ENCODE measurements at places on chromosomes 3 and 15. TPM values are rescaled to one million over a fixed set of nuclear protein-coding genes. Genes with fewer than 3 reads are reported as not detected.

DNA sequence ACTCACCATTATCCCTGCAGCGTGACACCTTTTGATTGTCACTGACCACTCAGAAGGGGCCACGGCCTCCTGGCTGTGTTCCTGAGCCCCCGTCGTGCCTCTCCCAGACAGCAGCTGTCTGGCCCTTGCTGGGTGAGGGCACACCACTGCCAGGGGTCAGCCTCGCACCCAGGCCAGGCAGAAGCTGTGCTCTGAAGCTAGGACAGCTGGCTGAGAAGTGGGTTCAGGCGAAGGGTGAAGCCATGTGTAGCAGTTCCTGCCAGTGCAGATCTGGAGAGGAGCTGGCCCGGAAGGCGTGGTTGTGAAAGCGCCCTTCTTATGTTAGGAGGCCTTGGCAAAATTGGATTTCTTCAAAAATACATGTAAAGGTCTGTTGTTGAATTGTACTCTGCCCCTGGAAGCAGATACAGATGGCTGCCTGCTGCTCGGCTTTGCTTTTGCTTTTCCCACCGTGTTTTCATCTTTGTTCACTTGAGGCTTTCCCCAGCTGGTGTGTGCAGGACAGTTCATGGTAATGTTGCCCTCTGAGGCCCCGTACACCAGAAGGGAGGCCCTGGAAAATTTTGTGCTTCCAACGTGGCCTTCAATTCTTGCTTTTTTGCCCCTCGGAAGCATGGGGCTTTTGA is 49.1 kb downstream of the KLHL25 start:
- DNase-seq = no peak

DNA sequence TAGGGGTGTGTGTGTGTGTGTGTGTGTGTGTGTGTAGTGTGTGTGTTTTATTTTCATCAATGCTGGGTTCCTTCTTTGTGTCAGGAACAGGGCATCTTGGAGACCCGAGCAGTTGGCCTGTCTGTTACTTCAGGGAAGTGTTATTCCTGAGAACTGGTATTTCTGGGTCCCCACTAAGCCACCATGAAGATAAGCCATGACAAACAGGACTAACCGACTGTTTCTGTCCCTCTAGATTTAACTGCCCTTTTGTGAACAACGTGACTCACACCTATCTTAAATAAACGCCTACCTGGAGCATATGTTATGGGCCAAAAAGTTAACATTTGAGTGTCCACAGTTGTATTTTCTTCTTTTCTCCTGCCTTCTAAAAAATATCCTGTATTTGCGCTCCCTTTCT is 19.5 kb downstream of the SIDT1 start:
- no peak for DNase-seq

Gene ACAN
- 0.08 TPM for total RNA-seq

GRCh38 chr15:89807689-89808088 is 7.0 kb downstream of the ANPEP start:
- DNase-seq = no peak

Gene VPS13C
- total RNA-seq = 32.3 TPM

Gene POTEB
- total RNA-seq = not detected

Gene STAC
- total RNA-seq = 0.68 TPM

Measured in heart right ventricle (tissue), 16 donors.